Kidney tubule cell (primary cell): ENCODE measurements at places on chromosomes 6 and 20.

- DNase-seq: no peak
Measured at GRCh38 chr6:161976553-161976952, 702.7 kb upstream of the AGPAT4 start.

DNA sequence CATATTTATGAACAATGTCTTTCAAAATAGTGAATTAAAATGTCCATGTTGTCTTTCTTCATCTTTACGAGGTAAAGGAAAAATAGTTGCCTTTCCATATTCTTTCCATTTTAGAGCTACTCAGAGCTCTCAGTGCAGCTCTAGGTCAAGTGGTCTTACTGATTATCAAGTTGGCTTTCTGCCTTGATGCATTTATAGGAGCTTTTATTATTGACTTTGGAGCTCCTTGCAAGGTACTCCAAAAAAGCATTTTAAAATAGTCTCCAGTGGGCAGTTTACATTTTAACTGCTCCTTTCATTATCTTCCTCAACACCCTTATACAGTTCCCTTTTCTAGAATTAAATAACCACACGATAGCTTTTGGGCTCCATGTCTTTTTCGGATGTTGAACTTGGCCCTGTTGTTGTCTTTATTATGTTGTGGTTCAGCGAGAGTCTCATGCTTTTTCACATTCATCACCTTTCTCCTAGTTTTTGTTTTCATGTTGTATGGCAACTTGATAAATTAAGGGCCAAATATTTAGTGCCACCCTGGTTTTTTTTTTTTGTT, 122.9 kb downstream of the CLIC5 start:
- no peak for DNase-seq

DNA sequence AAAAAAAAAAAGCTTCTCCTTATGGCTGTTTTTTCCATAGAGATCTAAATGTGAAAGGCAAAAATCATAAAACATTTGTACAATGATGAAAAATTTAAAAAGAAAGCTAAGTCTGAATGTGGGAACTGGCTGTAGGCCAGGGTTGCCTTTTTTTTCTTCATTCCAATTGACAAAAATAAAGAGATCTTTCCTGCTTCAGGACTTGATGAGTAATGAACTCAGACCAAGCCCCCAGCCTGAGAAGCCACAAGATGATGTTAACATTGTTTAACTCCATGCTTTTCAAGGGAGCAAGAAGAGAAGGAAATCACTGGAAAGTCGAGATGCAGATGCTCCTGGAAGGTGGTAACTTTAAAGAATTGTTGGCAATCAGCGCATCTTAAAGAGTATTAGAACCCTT, 41.4 kb downstream of the TRMT6 start:
- peak; percentile 23 for DNase-seq

- DNase-seq: no peak
Measured at GRCh38 chr20:10531848-10532247, 96.7 kb downstream of the SLX4IP start.

DNA sequence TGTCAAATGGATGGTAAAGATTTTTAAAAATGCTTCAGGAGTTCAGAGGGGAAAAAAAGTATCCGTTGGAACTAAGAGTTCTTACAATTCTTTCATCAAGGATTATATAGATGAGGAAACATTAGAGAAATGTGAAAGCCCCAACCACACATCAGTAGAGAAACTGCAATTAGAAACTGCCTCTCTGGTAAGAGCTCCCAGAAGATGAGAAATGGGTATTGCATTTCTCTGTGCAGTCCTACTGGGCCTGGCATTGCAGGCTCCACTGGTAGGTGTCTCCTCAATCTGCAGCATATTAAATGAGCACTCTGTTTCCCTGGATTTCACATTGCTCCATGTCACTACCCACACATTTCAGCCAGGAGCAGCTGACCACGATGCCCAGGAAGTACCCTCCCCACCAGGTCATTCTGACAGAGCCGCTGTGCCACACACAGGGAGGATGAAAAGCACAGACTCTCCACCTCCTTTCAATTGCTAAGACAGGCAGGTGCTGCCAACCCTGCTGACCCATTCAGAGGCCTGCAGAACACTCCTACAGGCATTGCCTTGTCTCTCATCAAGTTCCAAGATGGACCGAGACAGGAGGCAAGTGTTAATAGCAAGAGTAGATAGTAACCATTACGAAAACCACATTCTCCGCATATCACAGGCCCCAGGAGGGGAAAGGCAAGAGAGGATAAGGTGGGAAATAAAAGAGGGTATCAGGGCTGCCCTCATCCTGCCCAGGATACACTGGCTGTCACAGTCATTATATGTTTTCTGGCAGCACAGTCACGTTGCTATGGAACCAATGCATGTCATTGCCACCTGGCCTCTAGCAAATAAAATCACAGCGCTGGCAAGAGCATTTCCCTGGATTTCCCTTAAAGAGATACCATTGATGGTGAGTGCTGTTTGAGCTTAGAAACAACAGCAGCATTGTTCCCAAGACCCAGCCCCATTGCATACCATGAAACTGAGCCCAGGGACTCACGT, 241.7 kb downstream of the ATXN1 start:
- no peak for DNase-seq

- peak; percentile 38 for DNase-seq
Measured at GRCh38 chr6:128062882-128063603, 162.2 kb upstream of the THEMIS start.

- no peak for DNase-seq
Measured at GRCh38 chr6:137084090-137084489, 39.3 kb upstream of the IL20RA start.

DNA sequence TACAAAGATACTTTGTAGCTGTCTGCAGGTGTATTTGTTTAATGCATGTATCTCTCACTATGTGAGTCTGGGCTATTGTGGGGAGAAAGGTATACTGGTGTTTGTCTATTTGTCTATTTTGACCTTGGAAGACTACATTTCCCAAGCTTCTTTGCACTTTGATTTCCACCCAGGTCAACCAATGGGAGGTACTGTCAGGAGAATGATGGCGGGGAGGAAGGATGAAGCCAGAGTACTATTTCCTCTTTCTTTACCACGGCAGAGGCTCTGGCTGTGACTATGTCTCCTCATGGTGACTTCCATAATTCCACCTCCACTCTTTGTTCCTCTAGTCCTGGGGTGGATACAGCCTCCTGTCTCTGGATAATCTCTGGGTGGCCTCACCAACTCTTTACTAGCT, 23.1 kb downstream of the LBP start:
- no peak for DNase-seq

DNA sequence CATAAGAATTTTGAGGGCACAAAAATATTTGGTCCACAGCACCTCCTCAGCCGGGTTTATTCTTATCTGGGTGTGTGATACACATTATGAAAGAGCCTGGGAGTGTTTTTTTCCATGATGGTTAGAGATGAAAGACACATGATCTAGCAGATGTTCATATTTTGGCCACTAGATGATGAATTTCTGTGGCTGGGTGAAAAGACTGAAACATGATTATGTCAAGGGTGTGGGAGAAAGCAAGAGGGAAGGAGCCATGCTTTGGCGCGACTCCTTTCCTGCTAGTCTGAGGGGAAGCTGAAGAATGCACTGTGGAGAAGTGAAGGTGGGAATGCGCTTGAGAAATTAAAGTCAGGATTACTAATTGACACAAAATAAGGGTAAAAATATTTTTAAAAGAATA, 102.3 kb downstream of the SH3BGRL2 start:
- DNase-seq: no peak

- DNase-seq: peak; percentile 50
Measured at GRCh38 chr20:10565191-10565921, 108.4 kb downstream of the JAG1 start.

- DNase-seq: no peak
Measured at GRCh38 chr20:25016471-25016870, 23.9 kb upstream of the APMAP start.

DNA sequence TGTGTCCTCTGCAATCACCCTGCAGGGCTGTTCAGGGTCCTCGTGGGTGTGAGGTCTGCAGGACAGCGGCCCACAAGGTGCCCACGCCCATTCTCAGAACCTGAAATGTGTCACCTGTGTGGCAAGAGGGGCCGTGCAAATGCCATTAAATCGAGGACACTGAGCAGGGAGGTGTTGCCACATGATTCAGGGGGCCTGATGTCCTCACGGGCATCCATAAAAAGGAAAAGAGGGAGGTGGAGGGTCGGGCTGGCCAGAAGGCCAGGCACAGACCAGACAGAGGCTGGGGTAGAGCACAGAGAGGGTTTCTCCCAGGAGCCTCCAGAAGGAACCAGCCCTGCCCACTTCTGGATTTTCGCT, 239.6 kb downstream of the ERMARD start:
- DNase-seq: no peak

DNA sequence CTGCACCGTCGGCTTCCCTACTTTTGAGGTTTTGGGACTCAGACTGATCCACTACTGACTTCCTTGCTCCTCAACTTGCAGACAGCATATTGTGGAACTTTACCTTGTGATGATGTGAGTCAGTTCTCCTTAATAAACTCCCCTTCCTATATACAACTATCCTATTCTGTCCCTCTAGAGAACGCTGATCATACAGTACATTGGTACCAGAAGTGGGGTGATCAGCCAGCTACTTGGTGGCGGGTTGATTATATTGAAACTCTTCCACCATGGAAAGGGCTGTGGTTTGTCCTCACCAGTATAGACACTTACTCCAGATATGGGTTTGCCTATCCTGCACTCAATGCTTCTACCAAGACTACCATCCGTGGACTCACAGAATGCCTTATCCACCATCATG, 7.6 kb upstream of the TAF4 start:
- no peak for DNase-seq

DNA sequence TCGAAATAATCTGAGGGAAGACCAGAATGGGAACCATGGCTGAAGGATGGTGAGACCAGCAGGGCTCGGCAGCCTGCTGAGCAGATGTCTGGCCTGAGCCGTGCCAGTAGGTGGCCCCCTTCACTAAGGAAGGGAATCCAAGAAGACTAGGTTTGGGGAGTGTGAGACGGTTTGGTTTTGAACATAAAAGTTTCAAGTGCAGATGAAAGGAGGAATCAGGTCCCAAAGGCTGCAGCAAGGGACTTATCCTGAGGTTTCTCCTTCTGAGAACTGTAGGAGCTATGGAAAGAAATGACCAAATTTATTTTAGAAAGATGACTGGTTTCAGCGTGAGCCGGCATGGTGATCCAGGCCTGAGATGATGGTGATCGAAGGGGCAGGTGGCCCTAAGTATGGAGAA, 4.6 kb upstream of the OSER1 start:
- peak; percentile 66 for DNase-seq

GRCh38 chr20:3927486-3928291, 38.5 kb downstream of the PANK2 start:
- DNase-seq: no peak

DNA sequence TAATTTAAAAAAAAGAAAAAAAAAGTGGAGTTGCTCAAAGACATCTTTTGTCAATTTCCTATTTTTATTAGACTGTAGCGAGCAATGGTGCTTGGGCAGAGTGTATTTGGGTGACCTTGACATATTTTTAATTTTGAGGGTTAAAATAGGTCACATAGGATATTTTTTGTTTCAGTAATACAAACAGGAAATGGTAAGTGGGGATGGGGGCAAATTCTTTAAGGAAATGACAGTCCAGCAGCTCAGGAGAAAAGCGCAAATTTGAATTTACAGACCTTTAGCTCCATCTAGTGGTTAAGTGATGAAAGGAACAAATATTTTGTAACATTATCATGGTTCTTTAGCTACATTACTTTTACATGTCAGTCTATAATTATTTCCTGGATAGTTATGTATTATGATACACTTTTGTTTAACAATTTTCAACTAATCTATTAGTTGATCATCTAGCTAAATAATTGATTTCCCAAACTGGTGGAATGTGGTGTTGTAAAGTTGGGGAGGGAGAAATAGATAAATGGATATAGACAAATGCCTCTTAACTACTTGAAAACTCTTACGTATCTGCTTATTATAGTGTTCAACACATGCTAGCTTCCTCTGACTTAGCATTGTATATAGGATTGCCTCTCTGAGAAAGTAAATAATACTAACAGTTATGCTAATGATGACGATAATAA, 10.0 kb downstream of the CITED2 start:
- peak; percentile 62 for DNase-seq

- no peak for DNase-seq
Measured at GRCh38 chr20:4328541-4328940, 313.2 kb upstream of the RNF24 start.
